Stimulated activated CD8-positive, alpha-beta memory T cell treated with anti-CD3 and anti-CD28 coated beads, Interleukin-4, amount 100 ng/mL, for 4 hours (primary cell): ENCODE measurements at places on chromosomes 3 and 15.

GRCh38 chr15:63089260-63090043, 32.2 kb upstream of the LACTB start:
- DNase-seq = no peak

DNA sequence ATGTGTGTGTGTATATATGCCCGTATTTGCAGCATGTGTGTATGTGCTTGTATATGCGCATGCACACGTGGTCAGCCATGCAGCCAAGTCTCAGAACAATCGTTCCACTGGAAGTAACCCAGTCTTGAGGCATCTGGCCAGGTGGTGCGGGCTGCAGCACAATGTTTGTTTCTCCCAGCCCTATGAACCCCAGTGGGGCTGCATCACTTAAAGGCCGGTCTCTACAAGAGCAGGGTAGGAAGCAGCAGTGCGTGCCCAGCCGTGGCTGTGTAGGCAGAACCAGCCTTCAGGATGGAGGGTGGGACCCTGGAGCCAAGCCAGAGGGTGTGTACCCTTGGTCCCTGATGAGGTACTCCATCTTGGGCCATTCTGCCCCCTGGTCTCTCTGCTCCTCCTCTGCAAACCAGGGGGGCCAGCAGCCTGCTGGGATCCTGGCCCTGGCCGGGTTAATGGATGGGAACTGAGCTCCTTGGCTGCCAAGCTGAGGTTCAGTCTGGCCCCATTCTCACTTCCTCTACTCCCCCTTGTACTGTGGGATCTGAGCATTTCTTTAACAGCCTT, 11.8 kb downstream of the KLF13 start:
- DNase-seq = no peak

DNA sequence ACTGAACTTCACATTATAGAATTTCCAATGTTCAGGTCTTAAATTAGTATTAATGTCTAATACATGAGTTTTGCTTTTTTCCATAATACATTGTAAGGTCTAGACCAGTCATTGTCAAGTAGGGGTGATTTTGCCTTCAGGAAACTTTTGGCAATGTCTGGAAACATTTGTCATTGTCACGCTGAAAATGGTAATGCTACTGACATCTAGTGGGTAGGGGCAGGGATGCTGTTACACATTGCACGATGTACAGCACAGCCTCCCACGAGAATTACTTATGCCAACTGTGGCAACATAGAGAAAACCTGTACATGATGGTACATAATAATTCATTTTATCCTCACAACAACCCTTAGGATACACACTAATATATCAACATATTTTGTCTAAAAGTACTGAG, 384.1 kb downstream of the CADM2 start:
- no peak for DNase-seq

GRCh38 chr3:47089630-47090029, 74.3 kb downstream of the SETD2 start:
- DNase-seq = no peak

DNA sequence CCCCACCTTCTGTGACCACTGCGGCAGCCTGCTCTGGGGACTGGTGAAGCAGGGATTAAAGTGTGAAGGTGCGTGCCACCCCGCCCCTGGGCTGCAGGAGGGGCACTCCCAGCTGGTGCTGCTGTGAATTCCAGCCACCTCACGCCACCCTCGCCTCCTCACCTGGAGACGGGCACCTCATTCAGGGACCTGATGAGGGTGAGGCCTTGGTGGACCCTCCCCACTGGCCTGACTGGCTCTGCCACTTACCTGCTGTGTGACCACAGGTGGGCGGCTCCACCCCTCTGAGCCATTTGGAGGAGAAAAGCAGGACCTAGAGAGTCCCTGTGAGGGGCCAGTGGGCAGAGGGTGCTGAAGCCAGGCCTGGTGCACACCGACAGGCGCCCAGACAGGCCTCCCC, 22.5 kb downstream of the PRKCD start:
- DNase-seq = no peak

DNA sequence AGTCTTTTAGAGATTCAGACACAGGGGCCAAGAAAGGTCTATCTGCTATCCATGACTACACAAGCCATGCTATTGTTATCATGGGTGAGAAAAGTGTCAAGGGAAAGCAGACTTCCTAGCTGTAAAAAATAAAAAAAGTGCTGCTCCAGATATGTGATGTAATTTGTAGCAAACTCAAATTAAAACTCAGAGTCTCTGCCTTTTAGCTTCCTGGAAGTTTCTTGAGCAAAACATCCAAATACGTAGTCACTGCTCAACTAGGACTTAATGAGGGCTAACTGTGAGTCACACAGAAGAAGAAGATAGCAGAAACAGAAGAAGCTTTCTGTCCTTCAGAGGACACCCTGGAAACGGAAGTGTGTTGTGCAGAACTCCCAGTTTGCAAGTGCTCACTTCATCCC, 393.4 kb upstream of the NR2F2 start:
- no peak for DNase-seq

DNA sequence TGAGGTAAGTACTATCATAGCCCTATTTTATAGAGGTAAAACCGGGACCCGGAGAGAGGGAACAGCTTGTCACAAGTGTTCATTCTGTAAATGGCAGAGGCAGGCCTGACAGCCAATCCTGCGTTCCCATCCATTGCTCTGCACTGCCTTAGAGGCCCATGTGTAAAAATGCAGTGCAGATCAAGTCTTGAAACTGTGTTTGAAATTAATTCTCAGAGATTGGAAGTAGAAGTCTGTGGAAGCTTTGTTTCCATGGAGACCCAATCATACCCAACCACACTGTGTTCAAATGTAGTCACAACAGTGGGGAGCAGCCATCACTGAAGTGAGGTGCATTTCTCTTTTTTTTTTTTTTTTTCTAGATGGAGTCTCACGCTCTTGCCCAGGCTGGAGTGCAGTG, 13.1 kb upstream of the DNASE1L3 start:
- no peak for DNase-seq

GRCh38 chr3:133973249-133973980, 56.3 kb downstream of the SLCO2A1 start:
- DNase-seq = no peak

DNA sequence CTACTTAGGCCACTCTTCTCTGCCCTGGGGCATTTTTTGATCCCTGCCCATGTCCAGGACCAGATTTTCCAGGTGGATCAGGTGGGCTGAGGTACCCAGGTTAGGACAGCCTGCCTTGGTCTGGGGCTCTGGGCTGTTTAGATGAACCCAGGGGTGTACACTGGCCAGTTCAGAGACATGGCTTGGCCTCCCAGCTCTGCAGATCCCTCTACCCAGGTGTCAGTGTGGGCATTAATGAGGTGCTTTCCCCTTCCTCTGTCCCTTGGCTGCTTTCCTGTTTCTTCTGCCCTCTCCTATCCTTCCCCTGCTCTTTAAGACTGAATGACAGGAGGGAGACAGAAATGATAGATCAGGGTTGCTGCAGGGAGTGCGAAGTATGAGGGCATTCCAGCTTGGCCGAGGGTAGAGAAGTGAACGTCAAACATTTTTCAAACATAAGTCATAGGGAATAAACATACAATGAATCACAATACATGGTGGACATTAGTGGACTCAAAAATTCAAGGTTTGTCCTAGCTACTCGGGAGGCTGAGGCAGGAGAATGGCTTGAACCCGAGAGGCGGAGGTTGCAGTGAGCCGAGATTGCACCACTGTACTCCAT, 30.5 kb downstream of the RTP1 start:
- DNase-seq = no peak

DNA sequence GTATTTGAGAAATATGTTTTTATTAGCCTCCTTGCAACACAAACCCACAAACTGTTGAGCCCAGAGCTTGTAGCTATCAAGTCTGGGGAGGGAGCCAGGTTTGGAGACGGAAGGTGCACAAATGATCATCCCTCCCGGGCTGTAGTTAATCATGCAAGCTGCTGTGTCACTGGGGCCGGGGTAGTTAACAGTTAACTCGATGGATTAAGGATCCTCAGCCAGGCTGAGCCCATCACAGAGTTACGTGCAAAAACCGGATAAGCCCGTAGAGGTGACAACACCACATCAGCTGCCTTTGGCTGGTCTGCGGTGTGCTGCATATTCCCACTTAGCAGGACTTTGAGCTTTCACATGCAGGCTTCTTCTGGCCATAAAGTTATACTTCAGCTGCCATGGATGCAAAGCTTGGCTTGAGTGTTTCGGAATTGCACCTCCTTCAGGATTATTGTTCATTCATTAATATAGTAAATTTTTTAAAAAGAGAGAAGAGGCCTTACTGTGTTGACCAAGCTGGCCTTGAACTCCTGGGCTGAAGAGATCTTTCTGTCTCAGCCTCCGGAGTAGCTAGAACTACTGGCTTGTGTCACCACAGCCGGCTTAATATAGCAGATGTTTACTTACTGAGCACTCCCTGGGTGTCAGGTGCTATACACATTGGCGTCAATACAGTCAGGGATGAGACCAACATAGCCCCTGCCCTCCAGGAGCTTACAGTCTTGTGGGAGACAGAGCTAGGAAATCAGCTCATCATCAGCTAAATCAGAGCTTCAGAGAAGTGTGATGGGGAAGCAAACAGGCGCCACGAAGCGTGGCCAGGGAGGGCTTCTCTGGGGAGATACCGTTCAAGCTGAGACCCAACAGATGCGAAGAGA, 226.8 kb upstream of the BHLHE40 start:
- no peak for DNase-seq

GRCh38 chr3:122272879-122273278, 52.2 kb upstream of the CSTA start:
- DNase-seq = no peak

- no peak for DNase-seq
These were observed 162.1 kb upstream of the NANOGP8 start for GRCh38 chr15:35247150-35247549.

GRCh38 chr3:78985981-78986380, 781.8 kb downstream of the ROBO1 start:
- DNase-seq = no peak

DNA sequence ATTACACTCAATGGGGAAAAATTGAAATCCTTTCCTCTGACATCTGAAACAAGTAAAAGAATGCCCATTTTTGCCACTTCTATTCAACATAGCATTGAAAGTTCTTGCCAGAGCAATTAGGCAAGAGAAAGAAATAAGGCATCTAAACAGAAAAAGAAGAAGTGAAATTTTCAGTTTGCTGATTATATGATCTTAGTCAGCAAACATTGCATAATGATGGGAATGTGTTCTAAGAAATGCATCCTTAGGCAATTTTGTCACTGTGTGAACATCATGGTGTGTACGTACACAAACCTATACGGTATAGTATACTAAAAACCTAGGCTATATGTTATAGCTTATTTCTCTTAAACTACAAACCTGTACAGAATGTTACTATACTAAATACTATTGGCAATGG, 278.0 kb downstream of the CGGBP1 start:
- DNase-seq = no peak

GRCh38 chr15:84992157-84992944, 10.7 kb downstream of the PDE8A start:
- DNase-seq = no peak

DNA sequence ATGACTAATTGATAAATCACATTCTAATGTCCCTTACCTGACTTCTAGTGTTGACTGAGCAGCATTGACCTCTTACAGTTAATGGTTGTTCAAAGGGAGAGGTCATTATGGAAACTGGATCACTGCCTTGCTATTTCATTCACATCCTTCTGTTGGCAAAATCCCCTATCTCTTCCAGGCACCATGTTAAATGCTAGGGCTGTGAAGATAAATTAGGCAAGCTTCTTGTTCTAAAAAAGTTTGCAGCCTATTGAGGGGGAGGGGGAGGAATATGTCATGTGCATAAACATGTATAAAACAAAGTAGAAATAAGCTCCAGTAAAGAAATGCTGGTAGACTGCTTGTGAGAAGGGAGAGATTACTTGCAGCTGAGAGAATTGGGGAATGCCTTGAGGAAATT, 84.8 kb upstream of the MLF1 start:
- no peak for DNase-seq

DNA sequence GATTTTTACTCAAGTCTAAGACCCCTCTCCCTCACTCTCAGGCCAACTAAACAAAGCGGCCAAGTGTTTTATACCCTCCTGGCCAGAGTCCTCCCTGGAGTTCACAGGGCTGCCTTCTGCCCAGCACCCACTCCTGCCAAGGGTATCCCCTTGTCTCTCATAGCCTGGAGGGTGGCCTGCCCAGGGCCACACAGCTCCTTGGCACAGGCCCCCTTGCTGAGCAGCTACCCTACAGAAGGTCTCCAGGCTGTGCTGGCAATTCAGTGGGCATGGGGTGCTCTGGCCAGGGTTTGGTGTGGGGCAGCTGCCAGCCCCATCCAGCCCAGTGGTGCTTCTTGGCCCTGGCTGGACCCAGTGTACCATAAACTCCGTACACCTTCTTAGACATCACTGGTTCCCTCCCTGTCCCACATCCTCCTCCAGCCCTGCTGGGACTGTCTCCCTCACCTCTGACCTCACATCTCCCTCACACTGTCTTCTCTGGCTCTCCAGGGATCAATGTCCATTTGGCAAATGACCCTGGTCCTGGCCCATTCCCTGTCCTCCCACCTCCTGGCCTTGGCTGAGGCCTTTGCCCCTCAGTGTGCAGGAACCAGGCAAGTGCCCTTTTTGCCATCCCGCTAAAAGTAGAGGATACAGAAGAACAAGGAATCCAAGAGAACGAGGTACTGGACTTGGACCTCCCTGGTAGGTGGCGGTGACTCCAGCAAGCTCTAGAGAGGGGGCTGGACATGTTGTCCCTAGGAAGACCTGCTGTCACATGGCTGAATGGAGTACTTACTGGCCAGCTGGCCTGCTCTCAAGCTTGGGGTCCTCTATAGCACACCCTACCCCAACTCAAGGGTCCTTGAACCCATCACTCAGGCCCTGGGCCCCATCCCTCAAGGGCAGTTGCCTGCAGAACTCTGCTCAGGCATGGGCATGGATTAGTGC, 50.0 kb upstream of the TRPM1 start:
- DNase-seq = no peak

DNA sequence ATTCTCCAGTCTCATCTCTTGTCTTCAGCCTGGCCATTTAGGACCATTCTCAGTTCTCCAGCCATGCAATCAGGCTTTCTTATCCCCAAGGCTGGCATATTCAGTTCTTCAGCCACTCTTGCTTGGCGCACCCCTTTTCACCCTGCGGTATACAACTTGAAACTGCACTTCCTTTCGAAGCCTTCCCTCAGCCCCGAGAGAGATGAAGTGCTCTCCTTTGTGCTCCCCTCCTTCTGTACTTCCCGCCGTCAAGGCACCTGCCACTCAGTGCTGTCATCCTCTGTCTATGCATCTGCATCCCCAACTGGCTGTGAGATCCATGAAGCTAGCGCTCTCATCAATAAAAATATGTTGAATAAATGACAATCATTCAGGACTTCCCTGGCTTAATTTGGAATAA, 45.7 kb downstream of the MORC1 start:
- no peak for DNase-seq
